ENCODE measurements at places on chromosomes 12 and 14.

- no peak for DNase-seq
Observed at GRCh38 chr14:37116933-37117849, 55.2 kb downstream of the SLC25A21 start.

- DNase-seq: peak; percentile 82
Observed at GRCh38 chr14:77208291-77208978, 26.8 kb downstream of the TMEM63C start.

DNA sequence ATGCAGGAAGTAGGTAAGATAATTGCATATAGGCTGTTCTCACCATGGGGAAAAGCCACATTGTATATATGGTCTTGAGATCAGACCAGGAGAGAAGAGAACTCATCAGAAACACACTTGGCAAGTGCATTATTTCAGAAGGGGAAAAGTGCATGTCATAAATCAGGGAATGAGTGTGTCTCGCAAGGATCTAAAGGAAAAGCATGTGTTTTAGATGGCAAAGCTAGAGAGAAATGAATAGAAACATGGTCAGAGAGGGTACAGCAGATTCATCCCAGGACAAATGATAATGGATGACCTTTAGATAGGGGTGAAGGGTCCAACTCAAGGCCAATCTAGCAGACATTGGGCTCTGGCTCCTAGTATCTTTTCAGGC lies 230.2 kb upstream of the NAV3 start:
- no peak for DNase-seq

DNA sequence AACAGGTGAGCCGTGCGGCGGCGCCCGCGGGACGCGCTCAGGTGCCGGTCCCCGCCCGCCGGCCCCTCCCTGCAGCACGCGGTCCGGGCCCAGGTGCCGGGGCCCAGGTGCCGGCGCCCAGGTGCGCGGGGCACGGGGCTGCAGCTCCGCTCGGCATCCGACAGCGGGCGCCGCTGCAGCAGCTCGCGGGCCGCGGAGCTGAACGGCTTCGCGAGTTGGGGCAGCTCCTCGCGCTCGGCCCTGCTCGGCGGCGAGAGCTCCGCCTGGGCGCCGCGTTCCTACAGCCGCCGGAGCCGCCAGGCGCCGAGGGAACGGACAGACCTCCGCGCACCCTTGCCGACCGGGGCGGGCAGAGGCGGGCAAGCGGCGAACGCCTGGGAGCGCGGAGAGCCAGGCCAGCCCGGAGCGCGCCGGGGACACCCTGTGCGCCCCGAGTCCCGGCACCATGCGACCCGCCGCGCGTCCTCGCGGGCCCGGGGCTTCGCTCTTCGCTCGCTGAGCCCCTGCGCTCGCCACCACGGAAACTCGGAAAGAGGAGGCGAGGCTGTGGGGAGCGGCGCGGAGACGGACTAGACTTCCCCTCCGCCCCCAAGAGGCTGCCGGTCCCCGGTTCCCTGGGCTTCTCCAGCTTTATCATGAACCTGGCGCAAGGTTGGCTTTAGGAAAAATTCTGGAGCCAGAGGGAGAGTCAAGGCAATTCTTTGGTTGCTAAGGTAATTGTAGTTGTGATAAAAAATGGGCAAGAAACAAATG lies at the start of gene RGS6:
Gene RGS6 (plus strand): TSS at position 201 of the 753 bp plus-strand sequence.
- peak; percentile 49 for DNase-seq

DNA sequence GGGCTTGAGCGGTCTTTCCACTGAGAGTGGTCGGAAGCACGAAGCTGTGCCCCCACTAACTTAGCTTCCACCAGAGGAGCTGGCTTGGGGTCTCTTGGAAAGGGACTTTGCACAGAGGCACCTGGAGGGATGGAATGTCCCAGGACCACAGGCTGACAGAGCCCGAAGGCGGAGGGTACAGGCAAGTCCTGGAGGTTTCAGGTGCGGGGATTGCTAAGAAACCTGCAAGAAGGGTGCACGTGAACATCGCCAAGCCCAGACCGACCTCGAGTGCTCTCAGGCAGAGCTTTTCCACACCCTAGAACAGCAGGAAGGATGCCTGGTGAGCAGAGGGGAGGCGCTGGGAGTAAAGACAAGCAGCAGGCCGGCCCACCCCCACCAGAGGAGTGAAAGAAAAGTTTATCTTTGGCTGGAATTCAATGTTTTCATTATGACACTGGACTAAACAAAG lies 61.6 kb downstream of the SERPINA3 start:
- no peak for DNase-seq

- no peak for DNase-seq
Observed at GRCh38 chr12:79381248-79382208, 309.2 kb downstream of the PAWR start.

DNA sequence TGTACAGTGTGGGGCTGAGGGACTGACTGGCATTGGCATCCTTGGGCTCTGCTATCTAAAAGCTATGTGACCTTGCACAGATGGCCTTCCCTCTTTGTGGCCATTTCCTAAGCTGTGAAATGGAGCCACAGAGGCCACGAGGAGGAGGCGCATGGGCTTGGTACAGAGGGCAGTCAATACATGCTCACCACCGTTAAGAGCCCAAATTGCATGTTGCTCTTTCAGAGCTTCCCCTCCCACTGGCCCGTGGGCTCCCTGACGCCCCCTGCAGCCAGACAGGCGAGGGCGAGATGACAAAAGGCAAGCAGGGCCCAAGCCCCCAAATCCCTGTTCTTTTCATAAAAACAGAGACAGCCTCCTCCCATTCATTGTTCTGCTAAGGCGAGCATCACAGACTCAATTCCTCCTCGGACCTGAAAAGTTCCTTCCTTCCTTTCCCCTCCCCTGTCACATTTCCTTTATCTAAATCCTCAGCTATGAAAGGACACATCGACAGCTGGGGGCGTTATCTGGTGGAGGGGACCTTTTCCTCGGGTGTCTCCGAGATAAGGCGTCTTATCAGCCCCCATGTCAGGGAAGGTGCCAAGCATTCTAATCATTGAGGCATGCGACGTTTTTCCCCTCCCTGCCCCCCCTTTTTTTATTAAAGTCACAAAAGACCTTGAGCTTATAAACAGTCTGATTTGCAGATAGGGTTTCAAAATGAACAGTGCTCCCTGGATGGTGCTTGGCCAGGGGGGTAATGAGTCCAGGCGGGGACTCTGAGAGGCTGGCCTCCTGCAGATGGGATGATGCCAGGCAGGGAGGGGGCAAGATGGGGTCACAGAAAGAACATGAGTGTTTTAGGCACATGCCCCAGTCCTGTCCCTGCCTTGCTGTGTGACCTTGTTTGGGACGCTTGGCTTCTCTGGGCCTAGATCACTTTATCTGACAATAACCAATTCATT lies 26.4 kb downstream of the FAM222A start:
- DNase-seq: peak; percentile 49

GRCh38 chr14:32381869-32382268 lies 52.8 kb downstream of the AKAP6 start:
- peak; percentile 23 for DNase-seq

DNA sequence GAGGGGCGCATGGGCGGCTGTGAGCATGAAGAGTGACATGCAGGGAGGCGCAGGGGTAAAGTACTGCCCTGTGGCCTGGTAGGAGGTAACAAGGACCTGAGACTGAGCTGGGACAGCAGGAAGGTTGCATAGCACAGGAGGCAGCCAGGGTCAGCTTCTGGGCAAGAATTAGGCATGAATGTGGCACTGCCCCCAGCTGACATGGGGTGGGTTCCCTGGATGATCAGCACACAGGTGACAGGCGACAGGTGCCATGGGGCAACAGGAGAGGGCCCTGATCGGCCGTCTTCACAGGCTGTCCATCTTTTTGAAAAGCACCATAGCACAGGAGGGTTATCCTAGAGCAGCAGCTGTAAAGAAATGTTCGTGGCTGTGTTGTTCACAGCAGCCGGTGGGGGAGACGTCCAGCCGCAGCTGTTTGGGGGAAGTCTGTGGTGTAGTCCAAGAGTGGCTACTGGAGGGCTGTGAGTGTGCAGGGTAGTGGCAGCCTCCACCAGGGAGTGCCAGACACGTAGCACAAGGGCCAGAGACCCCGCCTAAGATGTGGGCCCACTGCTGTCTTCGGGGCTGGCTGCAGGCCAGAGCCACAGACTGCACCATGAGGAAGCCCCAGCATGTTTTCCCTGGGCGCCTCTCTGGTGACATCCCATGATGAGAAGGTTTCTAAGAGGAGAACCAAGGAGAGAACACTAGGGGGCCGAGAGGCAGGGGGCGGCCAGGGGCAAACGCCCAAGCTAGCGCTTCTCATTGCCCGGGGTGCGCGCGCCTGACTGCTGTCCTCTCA lies 8.4 kb downstream of the CLBA1 start:
- DNase-seq: no peak

GRCh38 chr14:22767323-22767589 lies 768 bp downstream of the OXA1L start:
- DNase-seq: no peak

DNA sequence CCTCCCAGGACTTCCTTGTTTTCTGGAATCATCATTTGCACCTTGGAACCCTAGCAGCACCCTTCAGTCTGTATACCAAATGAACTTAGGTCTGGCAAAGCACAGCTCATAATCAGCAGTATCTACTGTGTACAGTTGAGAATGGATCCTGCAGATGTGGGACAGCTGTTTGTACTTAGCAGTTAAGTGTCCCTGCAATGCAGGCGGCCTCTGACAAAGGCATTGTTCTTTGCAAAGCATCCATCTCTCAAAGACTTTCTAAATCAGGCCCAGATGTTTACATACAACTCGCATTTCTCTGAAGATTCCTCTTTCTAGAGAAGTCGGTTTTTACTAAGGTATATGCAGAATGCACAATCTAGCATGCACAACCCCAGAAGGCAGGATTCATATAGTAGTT lies 170.5 kb upstream of the RBM19 start:
- no peak for DNase-seq

GRCh38 chr12:29103539-29103974 lies 45.5 kb upstream of the FAR2 start:
- peak; percentile 6 for DNase-seq

DNA sequence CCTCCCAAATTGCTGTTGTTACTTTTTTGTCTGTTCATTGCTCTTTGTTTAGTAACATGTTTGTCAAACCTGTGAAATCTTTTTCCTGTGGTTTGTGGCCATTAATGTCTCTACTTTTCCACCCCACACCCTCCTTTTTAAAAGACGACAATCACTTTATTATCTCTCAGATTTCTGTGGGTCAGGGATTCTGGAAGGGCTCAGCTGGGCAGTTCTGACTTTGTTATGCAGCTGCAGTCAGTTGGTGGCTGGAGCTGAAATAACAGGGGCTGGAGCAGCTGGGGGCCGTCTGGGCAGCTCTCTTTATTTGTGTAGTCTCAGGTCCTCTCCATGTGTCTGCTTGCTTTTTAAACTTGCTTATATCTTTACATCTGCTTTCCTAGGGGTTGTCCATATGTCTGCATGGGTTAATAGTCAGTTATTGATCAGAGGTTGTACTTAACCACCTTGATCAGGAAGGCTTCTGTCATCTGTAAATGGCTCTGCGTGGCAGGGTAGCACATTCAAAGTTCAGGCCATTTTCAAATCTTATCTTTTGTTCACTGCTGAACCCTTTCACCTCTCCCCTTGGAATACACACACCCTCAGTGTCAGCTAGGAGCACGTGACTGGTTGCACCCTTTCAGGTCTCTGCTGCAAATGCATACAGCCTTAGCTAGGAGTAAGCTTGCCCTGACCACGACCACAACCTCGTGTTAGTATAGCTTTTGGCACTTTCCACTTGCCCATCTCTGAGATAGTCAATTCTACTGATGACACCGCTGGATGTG lies 27.9 kb downstream of the BORCS5 start:
- DNase-seq: peak; percentile 92
